Cardiac muscle cell (in vitro differentiated cells and primary cell): ENCODE measurements at places on chromosomes 4 and X. TPM values are rescaled to one million over a fixed set of nuclear protein-coding genes. Genes with fewer than 3 reads are reported as not detected.

ZNF518B gene
- 27.5 and 35.2 TPM in 2 replicates for total RNA-seq

NOX1 gene
- total RNA-seq: 1.5 and 3.1 TPM in 2 replicates

FAM184B gene
- total RNA-seq: not detected in 2 replicates

GRCh38 chrX:153226344-153227185 lies 47.5 kb downstream of the MAGEA1 start:
- peak; percentile 53 for DNase-seq

DNA sequence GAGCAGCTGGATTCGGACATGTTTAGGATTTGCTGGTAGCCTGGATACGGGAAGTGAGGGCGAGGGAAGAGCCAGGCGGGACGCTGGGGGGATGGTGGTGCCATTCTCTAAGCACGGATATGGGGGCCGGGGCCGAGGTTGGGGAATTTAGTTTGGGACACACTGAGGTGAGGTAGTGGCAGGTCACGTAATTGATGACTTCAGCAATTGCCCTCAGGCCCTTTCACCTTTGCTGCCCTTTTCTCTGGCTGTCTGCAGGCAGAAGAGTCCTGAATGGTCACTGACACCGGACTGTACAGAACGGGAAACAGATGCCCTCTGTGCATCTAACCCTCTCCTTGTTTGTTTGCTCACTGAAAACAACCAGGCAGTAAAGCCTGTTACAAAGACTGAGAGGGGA lies 16.9 kb upstream of the HMGB3 start:
- DNase-seq: no peak

DNA sequence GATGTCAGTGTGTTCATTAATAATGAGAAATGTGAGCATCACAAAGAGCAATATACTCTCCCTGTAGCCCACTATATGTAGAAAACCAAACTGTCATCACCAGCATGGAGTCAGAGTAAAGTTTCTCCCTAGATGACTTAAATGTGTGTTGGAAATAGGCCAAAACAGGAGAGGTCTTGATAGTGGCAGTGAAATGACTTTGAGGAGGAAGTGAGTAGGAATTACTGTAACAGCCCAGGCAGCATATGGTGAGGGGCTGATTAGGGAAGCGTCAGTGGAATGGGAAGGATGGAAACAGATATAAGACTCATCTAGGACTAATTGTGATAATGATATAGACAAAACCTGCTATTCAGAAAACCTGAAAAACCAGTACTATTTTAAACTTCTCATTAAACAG lies 83.9 kb downstream of the ATXN3L start:
- no peak for DNase-seq

- no peak for DNase-seq
Measured at GRCh38 chr4:15104825-15105224, 102.5 kb downstream of the CPEB2 start.

- DNase-seq: no peak
Measured at GRCh38 chr4:150256225-150256620, 178.0 kb downstream of the DCLK2 start.

DNA sequence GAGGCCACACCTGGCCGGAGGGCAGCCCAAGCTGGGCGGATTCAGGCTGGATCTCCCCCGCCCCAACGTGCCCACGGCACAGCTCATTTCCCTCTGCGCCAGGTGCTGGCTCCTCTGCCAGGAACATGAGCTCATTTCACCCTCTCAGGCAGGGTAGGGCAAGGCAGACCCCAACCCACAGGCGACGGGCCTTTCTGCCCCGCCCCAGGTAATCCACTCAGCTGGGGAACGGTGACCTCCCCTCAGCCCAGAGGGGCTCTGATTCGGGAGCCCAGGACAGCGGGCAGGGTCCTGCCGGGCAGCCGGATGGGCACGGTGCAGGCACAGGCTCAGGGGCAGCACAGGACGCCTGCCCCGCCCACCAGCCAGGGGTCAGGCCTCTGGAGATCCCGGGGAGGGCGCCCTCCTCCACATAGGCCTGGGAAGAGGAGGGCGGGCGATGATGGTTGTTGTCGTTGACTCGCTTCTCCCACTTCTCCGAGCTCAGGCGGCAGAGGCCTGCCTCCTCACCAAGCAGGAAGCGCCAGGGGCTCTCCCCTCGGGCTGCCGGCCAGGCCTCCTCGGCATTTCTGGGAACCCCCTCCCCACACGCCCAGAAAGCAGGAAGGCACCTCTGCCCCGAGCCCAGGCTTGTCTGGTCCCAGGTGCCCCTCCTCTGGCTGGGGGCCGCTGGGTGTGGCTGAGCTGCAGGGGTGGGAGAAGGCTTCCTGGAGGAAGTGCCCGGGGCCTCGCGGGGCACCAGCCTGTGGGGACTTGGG lies 31.1 kb downstream of the TACC3 start:
- peak; percentile 44 for DNase-seq

ADAMTS3 gene
- total RNA-seq: 11.4 and 14.7 TPM in 2 replicates

GAGE12F gene
- not detected in 2 replicates for total RNA-seq

- DNase-seq: no peak
Measured at GRCh38 chr4:48504352-48504751, 14.3 kb downstream of the ZAR1 start.

TEX13A gene
- total RNA-seq: not detected in 2 replicates

- DNase-seq: no peak
Measured at GRCh38 chrX:120125444-120125843, 9.7 kb upstream of the RHOXF1 start.

DNA sequence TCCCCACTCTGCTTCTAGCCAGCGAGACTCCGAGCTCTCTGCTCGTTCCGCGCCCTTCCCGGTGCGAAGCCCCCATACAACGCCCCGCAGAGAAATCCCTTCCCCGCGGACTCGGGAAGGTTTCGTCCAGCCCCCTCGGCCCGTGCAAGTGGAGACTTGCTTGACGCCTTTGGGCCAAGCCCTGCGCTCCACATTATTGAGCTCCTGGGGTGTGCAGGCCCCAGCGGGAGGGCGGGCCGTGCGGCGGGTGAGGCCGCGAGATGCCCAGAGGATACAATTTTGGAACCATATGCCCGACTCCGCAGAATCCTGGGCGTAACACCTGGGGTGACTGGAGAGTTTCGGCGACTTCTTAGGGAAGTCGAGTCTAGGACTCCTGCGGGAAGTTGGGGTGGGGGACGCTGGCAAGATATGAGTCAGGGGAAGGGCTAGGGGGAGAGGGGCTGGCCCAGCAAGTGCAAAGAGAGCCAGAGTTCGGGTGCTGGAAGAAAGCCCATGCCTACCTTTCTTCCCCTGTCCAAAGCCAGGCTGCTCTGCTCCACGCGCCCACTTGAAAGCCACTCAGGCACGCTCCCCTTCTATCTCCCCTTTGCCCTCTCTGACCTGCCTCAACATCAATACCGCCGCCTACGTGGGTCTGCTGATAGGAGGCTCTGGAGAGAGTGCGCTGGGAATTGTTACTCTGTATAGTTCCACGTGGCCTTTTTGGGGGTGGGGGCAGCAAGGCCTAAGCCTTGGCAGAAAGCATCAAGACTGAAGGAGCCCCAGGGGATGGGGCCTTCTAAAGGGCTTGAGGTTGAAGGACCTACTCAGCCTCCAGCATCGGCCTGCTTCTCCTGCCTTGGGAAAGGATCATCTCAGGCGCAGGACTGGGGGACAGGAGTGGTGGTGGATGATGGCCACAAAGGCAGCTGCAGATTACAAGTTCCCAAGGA lies 1.2 kb upstream of the ELF4 start:
- DNase-seq: peak; percentile 22

GYG2 gene
- total RNA-seq: 54.1 and 58.0 TPM in 2 replicates

DNA sequence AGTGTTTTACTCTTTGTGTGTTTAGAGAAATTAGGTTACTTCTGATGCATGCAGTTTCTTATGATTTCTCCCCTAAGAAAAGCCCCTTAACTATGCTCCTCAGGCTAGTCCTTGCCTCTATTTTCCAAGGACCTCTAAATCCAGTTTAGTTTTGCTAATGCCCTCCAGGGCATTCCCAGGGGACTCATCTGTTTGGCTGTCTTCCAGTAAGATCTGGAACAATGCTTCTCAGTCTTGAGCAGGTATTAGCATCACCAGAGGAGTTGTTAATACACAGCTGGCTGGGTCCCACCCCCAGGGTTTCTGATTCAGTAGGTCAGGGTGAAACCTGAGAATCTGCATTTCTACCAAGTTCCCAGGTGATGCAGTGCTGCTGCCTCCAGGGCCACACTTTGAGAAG lies 56.9 kb downstream of the OTC start:
- DNase-seq: no peak

- peak; percentile 98 for DNase-seq
Measured at GRCh38 chr4:37686373-37687193, at the start of gene RELL1. Gene RELL1, minus strand, starts transcription at chr4:37686376. Its CDS starts 89 bp downstream, at chr4:37686287.

MBNL3 gene
- total RNA-seq: 0.46 and 0.98 TPM in 2 replicates

GRCh38 chr4:174214101-174214878 lies 69.2 kb downstream of the FBXO8 start:
- DNase-seq: no peak

DNA sequence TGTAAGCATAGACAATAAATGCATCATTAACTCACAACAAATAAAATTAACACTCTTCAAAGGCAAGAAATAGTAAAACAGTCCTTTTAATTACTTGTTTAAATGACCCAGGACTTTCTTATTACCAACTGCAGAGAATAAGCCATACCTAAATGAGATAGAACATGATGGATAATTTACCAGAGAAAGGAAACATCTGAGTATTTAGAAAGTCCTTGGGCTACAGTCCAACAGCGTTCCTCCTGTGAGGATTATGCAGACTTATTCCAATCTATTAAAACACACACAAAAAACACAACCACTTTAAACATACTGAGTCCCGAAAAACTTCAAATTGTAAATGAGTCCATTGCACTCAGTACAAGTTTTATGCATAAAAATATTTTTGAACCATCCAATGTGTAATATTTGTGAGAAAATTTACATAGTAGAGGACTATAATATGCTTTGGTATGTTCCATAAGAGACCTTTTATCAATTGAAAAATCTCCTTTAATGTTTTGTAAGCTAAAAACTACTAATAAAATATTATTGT lies 129.2 kb downstream of the NR3C2 start:
- no peak for DNase-seq

DNA sequence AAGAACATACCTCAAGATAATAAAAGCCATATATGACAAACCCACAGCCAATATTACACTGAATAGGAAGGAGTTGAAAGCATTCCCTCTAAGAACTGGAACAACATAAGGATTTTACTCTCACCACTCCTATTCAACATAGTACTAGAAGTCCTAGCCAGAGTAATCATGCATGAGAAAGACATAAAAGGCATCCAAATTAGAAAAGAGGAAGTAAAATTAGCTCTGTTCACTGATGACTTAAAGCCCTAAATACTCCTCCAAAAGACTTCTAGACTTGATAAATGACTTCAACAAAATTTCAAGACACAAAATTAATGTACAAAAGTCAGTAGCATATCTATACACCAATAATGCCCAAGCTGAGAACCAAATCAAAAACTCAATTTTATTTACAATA lies 235.7 kb downstream of the NKX6-1 start:
- no peak for DNase-seq

DNA sequence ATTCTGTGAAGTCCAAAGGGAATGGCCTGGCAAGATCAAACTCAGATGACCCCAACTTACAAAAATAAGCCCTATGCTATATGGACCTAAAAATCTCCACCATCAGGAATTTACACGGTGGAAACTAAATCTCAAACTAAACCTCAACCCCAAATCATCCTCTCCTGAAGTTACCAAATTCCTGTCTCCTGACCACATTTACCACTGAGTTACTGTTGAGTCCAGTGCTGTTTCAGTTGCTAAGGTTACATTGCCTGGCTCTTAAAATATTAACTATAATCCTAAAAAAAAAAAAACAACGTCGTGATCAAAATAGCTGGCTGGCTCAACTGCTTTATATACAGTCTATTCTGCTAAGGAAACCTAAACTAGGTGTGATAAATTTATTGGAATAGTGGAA lies 315.2 kb upstream of the SLIT2 start:
- peak; percentile 72 for DNase-seq

DNA sequence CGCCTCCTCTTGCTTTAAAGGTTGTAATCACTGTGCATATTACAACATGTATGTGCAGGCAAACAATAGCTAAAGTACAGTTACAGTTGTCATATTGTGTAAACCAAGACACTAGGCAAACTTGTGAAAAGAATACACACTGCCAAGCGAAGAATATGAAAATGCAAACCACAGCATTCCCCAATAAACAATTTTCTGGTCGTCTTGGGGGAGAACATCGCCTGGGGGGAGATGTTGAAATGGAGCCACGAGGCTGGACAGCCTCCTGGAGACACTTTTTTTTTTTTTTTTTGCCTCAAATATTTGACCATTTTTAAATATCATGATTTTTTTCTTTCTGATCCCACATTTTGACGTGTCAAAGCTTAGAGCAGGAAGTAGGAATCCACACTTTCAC lies 51.7 kb upstream of the PDLIM3 start:
- DNase-seq: no peak

PRDM8 gene
- total RNA-seq: 6.3 and 18.8 TPM in 2 replicates

TMEM154 gene
- 0.12 and 0.67 TPM in 2 replicates for total RNA-seq

DNA sequence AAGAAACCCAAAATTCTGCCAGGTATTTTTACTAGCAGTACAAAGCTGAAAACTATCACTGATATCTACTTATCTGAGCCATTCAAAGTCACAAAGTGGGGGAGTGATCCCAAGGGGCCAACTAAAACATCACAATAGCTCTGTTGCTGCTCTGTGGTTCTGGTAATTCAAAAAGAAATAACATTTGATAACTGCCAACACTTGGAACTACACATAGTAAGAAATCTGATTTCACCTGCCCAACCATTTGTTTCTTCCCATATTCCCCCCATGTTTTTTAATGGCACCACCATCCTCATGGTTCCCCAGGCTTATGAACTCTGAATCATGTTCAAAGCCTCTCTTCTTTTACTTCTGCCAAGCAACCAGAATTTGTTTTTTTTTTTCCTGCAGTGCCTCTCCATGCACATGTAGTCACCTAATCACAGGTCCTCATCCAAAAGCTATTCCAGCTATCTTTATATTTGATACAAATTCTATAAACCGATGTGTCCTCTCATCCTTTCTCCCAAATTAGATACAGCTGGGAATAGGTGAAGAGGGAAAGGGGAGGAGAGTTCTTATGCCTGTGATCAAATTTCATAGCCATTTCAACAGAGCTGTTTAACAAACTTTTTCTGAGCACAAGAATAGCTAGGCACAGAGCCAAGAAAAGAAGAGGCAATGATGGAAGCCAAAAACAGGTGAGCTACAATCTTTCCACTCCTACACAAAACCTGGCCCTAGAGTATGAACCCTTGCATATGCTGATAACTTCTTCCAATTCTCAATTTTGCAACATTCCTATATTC lies 7.7 kb downstream of the AMMECR1 start:
- peak; percentile 12 for DNase-seq

TBC1D9 gene
- total RNA-seq: 4.9 and 5.2 TPM in 2 replicates

DNA sequence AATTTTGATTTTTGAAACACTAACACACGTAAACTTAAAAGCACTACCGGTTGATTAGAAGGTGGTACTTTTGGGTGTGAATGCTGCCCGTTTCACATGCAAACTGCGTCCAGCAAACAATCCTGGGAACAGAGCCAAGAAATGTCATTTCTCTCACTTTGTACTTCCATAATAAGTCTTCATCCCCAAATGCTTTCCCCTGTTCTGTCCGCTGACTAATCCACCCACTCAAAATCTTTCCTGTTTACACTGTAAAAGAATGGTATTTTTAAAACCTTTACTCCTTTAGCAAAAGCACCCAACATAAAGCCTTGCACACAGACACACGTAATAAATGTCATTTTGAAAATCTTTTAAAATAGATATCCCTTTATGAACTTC lies 39.1 kb upstream of the PDLIM5 start:
- peak; percentile 93 for DNase-seq

GRCh38 chr4:151409470-151410313 lies 716 bp downstream of the FHIP1A start:
- DNase-seq: peak; percentile 32

- no peak for DNase-seq
Measured at GRCh38 chr4:67723949-67724348, 23.0 kb upstream of the UBA6 start.

- no peak for DNase-seq
Measured at GRCh38 chrX:56068274-56068758, 163.8 kb upstream of the KLF8 start.

TMEM31 gene
- not detected in 2 replicates for total RNA-seq

ARMCX2 gene
- 92.3 and 112 TPM in 2 replicates for total RNA-seq

PRDM5 gene
- 10.9 and 19.3 TPM in 2 replicates for total RNA-seq
